ENCODE measurements at places on chromosomes 7 and 10.

DNA sequence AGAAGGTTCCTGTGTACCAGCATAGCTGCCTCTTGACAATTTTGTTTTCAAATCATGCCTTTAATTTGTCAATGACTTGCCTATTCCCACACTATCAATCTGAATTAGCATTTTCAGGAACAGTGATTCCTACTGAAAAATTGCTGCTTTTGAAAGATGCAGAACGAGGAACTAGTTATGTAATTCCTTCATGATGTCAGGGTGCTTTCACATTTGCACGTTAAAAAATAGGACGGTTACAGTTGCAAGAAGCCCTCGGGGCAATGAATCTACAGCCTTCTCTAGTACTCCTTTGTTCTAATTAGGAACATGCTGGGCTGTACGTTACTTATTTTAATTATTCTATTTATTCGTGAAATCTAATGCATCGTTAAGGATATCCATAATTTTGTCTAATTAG is 253.9 kb downstream of the OTUD1 start:
- no peak for DNase-seq

GRCh38 chr10:110163192-110163773 is 44.1 kb upstream of the MXI1 start:
- DNase-seq: no peak

DNA sequence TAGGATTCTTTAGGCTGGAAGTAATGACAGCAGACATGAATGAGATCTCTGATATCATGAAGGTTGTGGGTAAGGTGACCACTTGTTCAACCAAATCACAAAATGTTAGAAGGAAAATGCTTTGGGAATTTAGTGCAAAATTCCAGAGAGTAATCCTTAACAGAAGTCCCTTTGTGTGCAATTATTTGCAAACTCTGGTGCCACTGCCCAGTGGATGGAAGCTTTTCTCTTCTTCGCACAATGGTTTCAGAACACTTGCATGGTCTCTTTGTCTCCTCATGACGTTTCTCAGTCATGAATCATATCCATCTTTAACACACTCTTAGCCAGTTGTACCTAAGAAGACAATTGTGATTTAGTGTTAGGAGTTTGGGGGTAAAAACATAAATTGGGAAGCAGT is 570.4 kb upstream of the ANKRD30A start:
- DNase-seq: no peak

DNA sequence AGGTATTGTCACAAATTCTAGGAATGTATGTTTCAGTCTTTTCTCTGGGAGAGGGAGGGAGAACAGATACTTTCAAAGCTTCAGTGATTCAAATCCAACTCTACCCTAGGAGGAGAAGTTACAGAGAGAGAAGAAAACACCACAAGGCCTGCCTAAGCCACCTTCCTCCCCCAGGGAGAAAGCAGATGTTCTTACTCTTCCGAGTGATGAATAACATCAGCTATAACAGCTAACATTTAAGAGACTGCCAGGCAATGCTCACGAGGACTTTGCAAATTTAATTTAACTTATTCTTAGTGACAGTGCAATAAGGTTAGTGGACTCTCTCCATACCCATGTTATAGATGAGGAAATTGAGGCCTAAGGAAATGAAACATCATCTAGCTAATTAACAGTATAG is 36.8 kb downstream of the TAS2R41 start:
- no peak for DNase-seq

DNA sequence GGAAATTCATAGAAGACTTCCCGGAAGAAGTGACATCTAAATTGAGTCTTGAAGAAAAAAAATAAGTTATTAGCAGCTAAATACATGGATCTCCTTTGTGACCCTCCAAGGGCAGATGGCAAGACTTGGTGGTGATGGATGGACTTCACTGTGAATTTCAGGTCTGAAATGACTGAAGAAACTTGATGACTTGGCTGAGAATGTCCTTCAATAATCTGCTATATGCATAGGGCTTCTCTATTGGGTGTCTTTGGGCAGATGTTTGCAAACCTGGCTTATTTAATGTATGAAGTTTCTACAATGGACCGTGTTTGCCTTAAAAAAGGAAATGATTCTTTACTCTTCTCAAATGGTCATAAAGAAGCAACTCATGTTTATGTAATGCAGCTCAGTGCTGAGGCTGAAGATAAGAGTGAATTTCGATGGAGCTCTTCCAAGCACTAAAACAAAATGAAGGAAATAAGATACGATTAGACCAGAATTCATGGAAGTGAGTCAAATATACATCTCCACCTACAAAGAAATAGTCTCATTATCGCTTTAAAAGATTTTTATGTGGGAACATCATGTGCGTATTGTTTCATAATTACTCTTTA is 116.6 kb upstream of the WDR11 start:
- no peak for DNase-seq

DNA sequence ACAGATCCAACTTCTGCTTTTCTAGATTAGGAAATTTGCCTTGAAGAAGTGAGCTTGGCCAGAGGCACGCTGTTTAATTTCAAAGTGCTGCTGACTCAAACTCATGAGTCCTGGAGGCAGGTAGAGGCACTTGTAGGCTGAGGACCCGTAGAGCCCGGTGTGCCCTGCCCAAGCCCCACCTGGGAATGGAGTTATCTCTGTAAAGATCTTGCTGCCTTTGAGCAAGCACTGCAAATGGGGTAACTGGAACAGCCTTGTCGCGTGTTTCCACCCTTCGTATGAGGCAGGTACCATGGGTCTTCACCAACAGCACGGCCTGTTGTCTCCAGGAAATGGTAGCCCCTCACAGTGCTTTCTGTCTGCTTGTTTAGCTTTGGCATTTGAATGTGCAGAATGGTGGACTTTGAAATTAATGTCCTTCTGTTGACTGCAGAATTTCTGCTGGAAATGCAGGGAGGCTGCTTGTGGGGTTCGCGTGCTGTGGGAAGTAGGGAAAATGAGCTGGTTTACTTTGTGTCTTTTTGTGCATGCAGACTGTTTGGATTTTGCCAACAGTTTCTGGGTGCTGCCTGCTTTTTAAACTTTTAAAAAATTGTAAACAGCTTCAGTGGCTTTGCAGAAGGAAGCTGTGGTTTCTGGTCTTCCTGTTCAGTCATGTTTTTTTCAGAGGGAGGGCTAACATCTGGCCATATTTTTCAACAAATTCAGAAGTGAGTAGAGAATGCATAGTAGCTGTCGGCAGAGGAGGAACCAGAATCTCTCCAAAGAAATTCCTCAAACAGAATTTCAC is 27.2 kb downstream of the CCM2 start:
- no peak for DNase-seq

GRCh38 chr10:14353291-14353913 is 22.7 kb upstream of the FRMD4A start:
- DNase-seq: no peak

DNA sequence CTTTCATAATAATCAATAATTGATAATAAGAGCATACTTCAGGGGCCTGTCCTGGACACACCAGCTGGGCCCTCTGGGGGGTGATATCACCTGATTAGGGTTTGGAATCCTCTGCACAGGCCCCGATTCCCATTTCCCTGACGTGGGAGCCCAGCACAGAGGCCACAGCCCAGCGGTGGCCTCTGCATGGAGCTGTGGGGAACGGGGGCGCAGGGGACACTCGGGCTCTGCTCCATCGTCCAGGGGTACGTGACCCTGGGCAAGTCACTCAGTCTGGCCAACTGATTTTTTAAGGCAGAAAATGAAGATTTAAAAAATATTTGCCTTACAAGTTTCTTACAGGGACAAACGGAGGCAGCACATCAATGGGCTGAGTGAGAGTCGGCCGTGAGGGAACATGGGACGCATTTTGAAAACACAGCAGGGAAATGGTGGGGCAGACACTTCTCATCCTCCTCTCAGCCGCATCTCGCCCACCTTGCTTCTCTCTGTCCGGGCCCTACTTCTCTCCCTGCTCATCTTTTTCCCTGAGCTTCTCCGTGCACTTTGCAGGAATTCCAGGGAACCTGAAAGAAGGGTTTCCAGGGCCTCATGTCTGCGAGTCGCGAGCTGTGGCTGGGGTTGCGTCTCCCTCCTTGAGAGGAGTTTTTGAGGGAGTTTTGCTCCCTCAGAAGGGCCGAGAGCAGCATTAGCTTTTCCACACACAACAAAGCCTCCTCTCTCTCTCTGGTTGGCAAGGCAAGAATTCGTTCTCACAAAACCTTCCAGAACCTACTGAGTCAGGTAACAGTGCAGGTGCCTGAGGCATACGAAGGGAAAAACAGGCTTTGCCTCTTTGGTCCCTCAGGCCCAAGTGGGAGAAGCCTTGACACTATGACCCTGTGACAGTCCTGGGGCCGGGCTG is 312.0 kb downstream of the WDR37 start:
- DNase-seq: no peak

DNA sequence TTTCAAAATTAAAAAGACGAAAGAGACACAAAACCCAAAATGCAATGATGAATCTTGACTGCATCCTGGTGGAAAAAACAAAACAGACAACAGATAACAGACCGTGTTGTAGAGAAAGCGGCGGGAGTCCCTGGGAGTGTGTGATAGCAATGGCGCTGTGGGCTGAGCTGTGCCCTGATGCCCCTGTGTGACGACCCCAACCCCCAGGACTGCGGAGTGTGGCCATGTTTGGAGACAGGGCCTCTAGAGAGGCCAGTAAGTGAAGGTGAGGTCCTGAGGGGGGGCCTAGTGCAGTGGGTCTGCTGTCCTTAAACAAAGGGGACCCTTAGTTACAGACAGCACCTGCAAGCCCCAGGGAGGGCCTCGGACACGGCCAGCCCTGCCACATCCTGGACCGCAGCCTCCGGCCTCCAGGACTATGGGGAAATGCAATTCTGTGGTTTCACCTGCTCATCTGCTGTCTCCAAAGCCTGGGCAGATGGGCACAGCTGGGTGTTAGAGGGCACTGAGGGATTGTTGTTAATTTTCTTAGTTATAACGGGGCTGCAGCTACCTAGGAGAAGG is 277.7 kb downstream of the DNAJB6 start:
- no peak for DNase-seq

- no peak for DNase-seq
Measured at GRCh38 chr10:28201410-28202400, 101.2 kb downstream of the MPP7 start.

- no peak for DNase-seq
Measured at GRCh38 chr10:113222207-113222606, 272.2 kb downstream of the TCF7L2 start.

GRCh38 chr7:116686812-116687419 is 14.9 kb downstream of the MET start:
- DNase-seq: no peak

DNA sequence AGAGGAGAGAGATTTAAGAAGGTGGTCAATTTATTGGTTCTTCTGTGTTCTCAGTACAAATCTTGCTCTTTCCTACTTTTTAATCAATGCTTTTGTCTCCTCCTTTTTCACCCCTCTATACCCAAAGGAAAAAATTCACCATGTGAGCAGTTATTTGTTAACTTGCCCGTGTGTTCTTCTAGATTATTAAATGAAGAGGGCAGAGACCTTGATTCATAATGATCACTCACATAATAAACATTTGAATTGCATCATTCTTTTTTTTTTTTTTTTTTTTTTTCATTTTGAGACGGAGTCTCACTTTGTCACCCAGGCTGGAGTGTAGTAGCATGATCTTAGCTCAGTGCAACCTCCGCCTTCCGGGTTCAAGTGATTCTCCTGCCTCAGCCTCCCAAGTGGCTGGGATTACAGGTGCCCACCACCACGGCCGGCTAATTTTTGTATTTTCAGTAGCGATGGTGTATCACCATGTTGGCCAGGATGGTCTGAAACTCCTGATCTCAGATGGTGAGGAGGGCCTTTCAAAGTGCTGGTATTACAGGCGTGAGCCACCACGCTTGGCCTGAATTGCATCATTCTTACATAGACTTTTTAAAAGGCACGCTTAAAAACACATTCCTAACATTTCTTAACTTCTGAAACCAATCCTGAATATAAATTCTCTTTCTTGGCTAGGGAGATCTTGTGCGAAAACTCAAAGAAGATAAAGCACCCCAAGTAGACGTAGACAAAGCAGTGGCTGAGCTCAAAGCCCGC is 3.6 kb downstream of the GARS1 start:
- no peak for DNase-seq

DNA sequence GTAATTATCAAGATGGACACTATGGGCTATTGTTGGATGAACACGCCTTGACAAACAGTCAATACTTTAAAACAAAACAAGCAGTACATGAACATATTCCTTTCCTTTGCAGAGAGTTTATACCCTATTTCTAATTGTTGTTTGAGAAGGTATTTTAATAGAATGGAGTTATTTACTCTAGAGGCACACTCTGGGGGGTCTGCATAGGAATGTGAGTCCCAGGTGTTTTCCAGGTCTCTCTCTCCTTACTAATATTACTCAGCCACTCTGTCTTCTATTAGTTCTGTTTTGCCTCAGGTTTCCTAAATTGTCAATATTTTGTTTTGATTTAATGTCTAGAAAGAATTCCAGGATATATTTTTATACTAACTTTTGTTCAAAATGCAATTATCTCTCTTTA is 1091.4 kb downstream of the CNTNAP2 start:
- no peak for DNase-seq

GRCh38 chr10:14873090-14873760 is 5.4 kb upstream of the SUV39H2 start:
- DNase-seq: no peak

All from activated T-helper 1 cell treated with anti-CD3 and anti-CD28 coated beads, Interleukin-2, amount 50 U/mL, for 16 hours (primary cell).